ENCODE measurements at places on chromosomes 6 and 20. TPM values are rescaled to one million over a fixed set of nuclear protein-coding genes. Genes with fewer than 3 reads are reported as not detected.

IL17F gene
- total RNA-seq: not detected

SCUBE3 gene
- total RNA-seq: 45.5 TPM

MLIP gene
- 4.2 TPM for total RNA-seq

ADGRB3 gene
- total RNA-seq: 0.93 TPM

SYCP2 gene
- total RNA-seq: 1.9 TPM

ZDHHC14 gene
- total RNA-seq: 20.6 TPM

SLC22A16 gene
- not detected for total RNA-seq

GRCh38 chr6:80548532-80548931 is 442.1 kb downstream of the BCKDHB start:
- no peak for DNase-seq

GRCh38 chr6:97594844-97595243 is 311.8 kb upstream of the MMS22L start:
- no peak for DNase-seq

- DNase-seq: no peak
Measured at GRCh38 chr20:18287546-18287914, 797 bp upstream of the ZNF133 start.

DNA sequence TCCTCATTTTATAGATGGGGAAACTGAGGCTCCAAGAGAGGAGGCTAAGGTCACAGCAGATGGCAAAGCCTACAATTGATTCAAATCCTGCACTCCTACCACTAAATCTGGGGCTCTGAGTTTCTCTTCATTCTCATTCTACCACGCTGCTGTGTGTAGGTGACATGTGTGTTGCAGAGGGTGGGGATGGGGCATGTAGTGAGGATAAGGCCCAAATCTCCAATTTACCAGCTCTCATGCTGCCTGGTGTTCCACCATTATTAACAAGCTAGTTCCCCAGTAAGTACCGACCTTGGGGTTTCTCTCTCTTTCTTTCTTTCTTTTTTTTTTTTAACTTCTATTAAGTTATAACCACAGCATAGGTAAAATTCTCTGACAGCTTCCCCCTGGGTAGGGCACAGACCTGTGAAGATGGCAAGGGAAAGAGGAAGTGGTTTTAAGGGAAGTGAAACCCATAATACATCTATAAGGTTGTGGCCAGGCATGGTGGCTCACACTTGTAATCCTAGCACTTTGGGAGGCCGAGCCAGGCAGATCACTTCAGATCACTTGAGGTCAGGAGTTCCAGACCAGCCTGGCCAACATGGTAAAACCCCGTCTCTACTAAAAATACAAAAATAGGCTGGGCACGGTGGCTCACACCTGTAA is 13.0 kb upstream of the MATN4 start:
- no peak for DNase-seq

- no peak for DNase-seq
Measured at GRCh38 chr6:27238010-27238983, 9.2 kb upstream of the PRSS16 start.

GRCh38 chr20:3000852-3001523 is 42.4 kb upstream of the GNRH2 start:
- no peak for DNase-seq

GRCh38 chr6:106939848-106940247 is 34.7 kb downstream of the CD24 start:
- DNase-seq: no peak

GRCh38 chr20:36272547-36273220 is 33.5 kb upstream of the DLGAP4 start:
- no peak for DNase-seq

Measured in thyroid gland (tissue), 4 donors.